ENCODE measurements at places on chromosomes 3 and 15.

GRCh38 chr3:51338632-51339031 lies 46.5 kb upstream of the MANF start:
- no peak for DNase-seq

- no peak for DNase-seq
Measured at GRCh38 chr3:158109295-158109803, 540 bp upstream of the RSRC1 start.

DNA sequence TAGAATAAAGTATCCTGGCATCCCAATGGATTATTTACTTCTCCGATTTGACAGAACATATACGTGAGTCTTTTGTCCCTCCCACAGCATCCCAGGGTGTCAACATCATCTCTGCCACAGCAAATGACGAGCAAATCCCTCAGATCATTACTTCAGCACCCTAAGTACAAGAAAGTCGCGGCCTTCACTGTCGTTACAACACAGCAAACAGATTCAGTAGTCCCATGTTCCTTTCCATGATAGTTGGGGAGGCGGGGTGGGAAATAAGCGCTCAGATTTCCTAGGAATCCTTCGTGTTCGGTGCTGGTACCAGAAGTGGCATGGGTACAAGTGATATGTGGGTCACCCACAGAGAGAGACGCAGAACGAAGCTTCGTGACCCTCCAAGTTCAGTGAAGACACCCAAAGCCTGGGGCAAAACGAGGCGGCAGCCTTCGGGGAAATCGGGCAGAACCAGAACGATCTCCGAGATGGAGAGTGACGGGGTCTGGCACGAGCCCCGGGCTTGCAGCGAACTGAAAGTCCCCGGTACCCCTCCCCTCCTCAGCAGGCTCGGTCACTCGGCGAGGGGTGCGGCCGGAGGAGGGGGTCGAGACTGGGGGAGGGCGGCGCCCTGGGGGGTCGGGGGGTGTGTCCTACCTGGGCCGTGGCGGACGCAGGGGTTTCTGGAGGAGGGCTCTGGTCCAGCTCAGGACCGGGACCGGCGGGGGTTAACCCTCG lies 619 bp downstream of the TTBK2 start:
- DNase-seq, result peak; percentile 37

DNA sequence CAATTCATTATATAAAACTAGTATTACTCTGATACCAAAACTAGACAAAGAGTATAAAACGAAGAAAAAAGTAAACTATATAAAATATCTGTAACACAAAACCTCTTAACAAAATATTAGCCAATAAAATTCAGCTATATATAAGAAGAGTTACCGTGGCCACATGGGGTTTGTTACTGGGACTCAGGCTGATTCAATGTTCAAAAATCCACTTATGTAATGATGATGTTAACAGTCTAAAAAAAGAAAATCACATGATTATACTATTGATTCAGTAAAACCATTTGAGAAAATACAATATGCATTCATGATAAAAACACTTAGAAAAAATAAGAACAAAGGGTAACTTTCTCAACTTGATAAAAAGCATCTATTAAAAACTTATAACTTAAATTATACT lies 18.3 kb downstream of the P2RY1 start:
- no peak for DNase-seq

GRCh38 chr3:5187156-5187919 lies at the start of gene EDEM1:
Gene EDEM1 (plus strand): TSS chr3:5187707. CDS start chr3:5187806, 99 bp downstream.
- peak; percentile 96 for DNase-seq

DNA sequence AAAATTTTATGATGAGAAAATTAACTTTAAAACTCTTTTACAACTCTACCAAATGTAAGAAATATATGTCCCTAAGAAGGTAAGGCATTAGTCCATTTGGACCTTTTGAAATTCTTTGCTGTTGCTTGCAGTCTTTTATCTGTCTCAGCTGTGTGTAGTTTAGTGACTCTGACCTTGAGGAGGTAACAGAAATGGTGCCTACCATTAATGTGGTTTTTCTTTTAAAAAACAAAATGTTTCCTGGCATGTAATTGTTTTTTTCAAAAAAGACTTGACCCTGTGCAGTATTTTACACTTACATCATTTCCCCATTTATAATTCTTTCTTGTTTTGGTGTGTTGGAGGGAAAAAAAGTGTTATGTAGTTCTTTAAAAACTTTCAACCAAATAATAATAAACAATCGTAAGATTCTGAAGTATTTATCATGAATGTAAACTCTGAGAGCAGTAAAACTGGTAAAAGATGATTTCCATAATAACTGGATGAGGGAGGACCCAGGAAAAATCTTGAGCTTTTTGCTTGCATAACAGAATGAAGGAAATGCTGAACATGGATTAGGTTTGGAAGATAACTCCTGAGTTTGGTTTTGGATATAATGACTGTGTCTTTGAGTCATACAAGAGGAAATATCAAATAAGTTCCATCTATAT lies 225.1 kb downstream of the CHST2 start:
- DNase-seq, result no peak

DNA sequence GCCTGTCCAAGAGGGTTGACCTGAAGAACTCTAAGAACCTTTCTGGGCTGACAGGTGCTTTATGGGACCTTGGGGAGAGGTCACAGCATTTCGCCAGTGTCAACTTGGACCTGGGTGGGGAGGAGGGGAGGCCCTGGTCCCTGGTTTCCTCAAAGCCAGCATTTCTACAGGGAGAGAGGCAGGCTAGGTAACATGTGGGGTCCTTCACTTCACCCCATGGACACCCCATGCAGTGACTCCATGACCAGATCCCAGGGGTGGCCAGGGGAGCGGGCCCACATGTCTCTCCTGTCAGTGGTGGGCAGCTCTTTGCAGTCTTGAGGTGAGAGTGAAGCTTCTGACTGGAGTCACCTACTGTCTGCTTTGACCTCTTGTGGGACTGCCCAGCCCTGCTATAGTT lies 35.8 kb downstream of the GOLGA6L10 start:
- no peak for DNase-seq

GRCh38 chr15:64747578-64747977 lies 27.8 kb downstream of the RBPMS2 start:
- DNase-seq, result no peak

- DNase-seq, result no peak
Measured at GRCh38 chr15:38304481-38304880, 51.8 kb downstream of the SPRED1 start.

DNA sequence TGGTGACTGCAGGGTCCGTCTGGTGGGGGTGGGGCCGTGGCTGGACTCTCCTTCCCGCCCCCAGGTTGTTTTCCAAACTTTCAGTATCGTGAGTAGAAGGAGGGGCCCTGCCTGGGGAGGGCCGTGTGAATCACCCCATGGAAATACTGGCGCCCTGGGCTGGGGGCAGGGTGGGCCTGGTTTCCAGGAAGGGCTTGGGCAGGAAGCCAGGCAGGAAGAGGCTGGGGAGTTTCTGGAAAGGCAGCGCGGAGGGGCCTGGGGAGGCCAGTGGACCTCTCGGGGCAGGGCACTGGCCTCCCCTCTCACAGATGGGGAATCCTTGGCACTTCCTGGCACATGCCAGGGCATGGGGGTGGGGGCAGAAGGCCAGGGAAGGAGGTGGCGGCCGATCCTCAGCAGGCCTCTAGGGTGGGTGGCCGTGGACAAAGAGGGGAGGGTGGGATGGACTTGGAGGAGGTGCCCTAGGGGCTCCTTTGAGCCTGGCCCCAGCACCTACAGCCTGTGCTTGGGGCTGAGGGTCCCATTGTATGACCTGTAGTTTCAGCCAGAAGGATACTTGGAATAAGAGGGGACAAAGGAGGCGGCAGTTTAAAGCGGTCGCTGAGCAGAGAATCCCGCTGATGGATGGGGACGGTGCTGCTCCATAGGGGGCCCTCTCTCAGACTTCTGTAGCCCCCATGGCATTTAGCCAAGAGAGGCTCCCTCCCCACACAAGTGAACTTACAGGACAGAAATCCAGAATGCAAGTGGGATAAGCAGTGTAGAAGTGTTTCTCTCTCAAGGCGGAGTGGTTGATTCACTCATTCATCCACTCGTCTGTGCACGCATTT lies 56.5 kb upstream of the GATA2 start:
- no peak for DNase-seq

DNA sequence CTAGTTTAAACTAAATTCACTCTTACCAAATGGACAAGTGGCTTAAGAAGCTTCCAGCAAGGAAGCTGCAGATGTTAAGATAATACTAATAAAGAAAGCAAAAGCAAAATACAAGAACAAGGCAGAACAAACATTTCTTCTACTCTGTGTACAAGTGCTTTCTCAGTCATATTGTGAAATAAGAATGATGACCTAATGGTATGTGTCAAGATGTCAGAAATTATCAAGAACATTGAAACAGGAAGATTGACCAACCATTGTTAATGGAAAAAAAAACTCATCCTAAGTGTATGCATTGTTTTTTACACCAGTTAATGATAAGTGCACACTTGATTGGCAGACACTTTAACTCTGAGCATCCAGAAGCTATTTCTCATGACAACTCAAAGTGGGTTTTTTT lies 65.4 kb upstream of the P2RY1 start:
- no peak for DNase-seq

GRCh38 chr3:106759731-106760130 lies 617.5 kb upstream of the CCDC54 start:
- DNase-seq, result no peak

GRCh38 chr3:158925021-158925420 lies 123.2 kb downstream of the MFSD1 start:
- DNase-seq, result no peak
